Posterior vena cava (tissue), 2 donors: ENCODE measurements at places on chromosomes 5 and 9. TPM values are rescaled to one million over a fixed set of nuclear protein-coding genes. Genes with fewer than 3 reads are reported as not detected.

- DNase-seq = no peak
Measured at GRCh38 chr9:30258094-30258493, 2126.3 kb upstream of the ACO1 start.

DNA sequence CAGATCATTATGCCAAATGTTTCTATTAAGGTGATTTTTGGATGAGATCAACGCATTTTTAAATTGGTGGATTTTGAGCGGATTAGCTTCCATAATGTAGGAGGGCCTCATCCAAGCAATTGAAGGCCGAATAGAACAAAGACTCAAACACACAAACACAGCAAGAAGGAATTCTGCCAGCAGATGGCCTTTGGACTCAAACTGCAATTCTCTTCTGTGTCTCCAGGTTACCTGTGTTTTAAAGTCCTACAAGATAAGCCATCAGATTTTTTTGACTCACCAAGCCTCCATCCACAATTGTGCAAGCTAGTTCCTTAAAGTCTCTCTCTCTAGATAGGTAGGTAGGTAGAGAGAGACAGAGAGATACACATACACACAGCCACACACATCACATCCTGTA lies 25.5 kb downstream of the CDH6 start:
- DNase-seq = no peak

DNA sequence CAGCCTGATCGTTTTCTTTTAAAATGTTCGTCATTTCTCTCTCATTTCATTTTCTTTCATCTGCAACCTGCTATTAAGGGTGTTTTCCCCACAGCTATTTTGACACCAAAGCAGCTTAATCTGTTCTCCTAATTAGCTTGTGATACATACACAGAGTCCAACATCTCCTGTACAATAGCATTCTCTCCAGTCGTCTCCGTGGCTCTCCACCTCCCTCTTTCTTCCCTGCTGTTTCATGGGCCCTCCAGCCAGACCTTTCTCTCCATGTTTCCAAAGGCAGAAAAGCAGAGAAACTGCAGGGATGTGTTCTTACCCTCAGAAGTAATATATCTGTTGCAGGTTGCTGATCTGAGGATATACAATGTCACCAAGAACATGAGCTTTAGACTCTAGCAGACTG lies 88.8 kb upstream of the SPOCK1 start:
- DNase-seq = no peak

DNA sequence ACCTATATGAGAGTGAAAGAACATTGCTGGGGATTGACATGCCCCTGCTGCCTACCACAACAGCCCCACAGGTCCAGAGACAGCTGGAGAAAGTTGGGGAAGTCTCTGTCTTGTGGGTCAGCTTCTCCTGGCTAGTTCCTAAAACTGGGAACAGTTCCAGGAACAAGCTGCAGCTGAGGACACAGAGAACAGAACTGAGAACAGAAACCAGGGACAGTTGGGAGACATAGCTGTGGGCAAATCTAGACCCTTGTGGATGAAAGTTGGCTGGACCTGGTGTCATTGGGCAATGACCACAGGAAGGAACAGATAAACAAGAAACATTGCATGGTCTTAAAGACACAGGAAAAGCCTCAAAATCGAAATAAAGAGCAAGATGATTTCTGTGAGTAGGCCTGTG lies 58.3 kb upstream of the MOCS2 start:
- DNase-seq = no peak

DNA sequence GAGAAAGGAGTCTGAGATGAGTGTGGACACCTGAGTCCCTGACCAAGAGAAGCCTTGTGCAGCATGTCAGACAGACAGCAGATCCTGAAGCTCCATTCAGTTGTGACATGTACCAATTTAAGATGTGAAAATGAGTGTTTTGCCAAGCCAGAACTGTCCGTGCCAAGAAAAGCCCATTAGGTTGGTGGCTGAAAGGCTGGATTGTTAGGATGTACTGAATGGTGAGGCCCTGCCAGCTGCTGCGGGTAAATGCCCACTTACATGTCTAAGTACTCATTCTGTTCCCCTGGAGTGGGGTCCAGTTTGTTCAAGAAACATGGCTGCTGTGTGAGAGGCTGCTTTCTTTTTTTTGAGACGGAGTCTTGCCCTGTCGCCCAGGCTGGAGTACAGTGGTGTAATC lies 14.6 kb downstream of the DAPK1 start:
- DNase-seq = no peak

GRCh38 chr9:100583014-100583802 lies 5.3 kb downstream of the CAVIN4 start:
- DNase-seq = no peak

- no peak for DNase-seq
Measured at GRCh38 chr5:164233791-164234190, 728.4 kb downstream of the MAT2B start.

Gene FANCC
- 7.3 TPM for total RNA-seq

Gene CYSRT1
- not detected for total RNA-seq

Gene GRM6
- not detected for total RNA-seq
